NCI-H2081 treated with DMSO at 0.1 percent for 48 hours (cell line): ENCODE measurements at places on chromosomes 4 and X.

DNA sequence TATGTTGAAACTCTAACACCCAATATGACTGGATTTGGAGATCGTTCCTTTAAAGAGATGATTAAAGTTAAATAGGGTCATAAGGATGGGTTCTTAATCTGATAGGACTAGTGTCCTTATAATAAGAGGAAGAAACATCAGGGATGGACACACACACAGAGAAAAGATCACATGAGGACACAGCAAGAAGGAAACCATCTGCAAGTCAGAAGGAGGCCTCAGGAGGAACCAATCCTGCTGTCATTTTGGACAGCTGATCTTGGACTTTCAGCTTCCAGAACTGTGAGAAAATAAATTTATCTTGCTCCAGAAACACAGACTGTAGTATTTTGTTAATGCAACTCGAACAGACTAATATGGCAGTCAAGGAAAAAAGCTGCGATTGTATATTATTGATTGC lies 631.5 kb downstream of the PCDH7 start:
- DNase-seq = no peak

DNA sequence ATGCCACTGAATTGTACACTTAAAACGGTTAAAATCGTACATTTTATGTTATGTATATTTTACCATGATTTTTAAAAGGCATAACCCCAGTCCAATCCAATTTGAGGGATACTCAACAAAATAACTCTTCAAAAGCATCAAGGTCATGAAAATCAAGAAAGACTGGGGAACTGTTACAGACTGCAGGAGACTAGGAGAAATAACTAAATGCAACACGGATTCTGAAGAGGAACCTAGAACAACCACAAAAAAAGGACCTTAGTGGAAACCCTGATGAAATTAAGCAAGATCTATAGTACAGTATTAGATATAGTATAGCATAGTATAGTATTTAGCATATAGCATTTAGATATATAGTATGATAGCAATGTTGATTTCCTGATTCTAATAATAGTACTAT lies 26.8 kb downstream of the SH3KBP1 start:
- no peak for DNase-seq

- DNase-seq = no peak
Observed at GRCh38 chr4:146646593-146647325, 8.1 kb downstream of the POU4F2 start.

DNA sequence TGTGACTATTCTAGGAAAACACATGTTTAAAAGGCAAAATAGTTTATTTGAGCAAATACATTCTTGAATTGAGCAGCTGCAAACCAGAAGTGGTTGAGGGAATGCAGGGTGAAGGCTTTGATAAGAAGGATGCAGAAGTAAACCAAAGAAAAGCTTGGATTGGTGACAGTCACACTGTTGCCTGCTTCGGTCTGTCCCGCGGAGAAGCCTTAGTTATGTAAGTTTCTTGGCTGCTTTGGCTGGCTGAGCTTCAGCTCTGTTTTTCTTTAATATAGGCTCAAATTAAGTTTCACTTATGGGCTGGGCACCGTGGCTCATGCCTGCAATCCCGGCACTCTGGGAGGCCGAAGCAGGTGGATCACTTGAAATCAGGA lies 67.6 kb downstream of the FAM53A start:
- DNase-seq = no peak

DNA sequence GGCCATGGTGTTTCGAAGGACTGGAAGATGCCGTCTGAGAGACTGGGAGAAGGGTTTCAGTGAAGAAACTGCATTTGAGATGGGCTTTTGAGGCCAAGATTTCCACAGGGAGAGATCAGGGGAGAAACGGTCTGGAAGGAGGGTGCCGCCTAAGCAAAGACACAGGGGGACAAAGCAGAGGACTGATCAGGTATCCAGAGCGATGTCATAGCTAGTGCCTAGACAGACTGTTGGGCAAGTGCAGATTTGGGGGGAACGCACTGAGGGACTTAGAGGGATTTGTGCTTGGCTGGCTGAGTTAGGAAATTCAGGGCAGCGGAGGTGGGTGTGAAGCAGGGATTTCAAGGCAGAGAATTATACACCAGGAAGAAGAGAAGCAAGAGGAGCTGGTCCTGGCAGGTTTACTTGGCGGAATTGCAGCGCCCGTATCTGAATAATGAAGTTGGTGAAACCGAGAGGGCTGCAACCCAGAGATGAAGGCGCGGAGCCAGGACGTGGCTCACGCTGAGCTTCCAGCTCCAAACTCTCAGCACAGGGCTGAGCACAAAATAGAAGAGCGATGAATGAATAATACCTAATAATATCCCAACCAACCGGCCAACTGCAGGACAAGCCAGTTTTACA lies 106.9 kb downstream of the MAML3 start:
- DNase-seq = no peak

DNA sequence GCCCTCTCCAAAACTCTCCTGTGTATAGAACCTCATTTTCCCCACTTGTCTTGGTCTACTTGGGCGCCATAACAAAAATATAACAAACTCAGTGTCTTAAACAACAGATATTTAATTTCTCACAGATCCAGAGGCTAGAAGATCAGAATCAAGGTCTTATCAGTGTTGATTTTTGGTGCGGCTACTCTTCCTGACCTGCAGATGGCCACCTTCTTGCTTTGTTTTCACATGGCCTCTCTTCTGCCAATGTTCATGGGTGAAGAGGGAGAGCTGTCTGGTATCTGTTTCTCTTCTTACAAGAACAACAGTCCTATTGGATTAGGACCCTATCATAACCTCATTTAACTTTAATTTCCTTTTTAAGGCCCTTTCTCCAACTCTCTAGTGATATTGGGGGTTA lies 177.3 kb downstream of the PABPC4L start:
- DNase-seq = no peak

DNA sequence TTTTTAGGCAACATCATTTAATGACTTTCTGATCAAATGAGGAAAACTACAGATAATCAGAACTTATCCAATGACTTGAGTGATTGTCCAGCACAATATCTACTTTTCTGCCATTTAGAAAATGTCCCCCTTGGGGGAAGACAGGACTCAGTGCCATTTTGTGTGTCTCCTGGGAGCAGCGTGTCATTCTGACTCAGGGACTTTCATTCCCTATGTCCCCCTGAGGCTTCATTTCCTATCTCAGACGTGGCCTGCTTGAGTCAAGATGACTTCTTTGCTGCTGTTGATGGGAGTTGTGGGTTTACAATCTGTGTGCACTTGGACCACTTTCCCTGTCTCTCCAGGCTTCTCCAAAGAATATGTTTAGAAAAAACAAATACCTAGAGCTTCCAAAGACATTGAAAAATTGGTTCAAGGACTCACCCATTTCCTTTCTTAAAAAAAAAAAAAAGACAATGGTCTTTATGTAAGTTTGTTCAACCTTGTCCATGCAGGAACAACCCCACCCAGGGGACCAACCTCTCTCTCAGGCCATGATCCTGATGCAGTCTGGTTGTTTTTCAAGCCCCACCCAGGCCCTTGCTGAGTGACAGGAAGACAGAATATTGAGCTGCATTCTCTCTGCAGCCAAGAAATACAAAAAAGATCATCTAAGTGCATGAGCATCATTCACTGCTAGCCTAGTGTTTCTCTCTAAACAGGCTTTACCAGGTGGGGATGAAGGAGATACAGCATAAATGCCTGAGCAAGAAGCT lies 34.3 kb upstream of the TMEM154 start:
- DNase-seq = no peak
